ENCODE measurements at places on chromosomes 16 and 17.

GRCh38 chr16:88588754-88589153 lies 18.6 kb downstream of the ZC3H18 start:
- peak; percentile 73 for ATAC-seq

- no peak for ATAC-seq
These were observed 188.2 kb upstream of the HSBP1 start for GRCh38 chr16:83619381-83620150.

DNA sequence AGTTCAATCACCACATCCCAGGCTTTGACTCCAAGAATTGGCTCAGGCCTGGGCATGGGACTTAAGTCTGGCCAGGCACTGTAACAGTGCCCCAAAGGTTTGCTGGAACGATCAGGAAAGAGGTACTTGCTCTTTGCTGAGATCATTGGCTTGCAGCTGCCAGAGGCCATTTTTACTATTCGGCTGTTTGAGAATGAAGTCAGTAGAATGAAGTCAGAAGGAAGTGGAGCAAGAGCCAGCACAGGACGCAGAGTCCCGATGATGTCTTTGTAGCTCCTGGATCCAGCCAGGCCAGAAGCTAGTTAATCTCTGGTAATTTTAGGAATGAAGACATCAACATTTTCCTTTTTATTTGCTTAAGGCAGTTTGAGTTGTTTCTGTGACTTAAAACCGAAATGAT lies 195.5 kb downstream of the RAB11FIP4 start:
- ATAC-seq, result no peak

GRCh38 chr16:31861455-31861854 lies 12.2 kb upstream of the ZNF267 start:
- ATAC-seq, result peak; percentile 57

DNA sequence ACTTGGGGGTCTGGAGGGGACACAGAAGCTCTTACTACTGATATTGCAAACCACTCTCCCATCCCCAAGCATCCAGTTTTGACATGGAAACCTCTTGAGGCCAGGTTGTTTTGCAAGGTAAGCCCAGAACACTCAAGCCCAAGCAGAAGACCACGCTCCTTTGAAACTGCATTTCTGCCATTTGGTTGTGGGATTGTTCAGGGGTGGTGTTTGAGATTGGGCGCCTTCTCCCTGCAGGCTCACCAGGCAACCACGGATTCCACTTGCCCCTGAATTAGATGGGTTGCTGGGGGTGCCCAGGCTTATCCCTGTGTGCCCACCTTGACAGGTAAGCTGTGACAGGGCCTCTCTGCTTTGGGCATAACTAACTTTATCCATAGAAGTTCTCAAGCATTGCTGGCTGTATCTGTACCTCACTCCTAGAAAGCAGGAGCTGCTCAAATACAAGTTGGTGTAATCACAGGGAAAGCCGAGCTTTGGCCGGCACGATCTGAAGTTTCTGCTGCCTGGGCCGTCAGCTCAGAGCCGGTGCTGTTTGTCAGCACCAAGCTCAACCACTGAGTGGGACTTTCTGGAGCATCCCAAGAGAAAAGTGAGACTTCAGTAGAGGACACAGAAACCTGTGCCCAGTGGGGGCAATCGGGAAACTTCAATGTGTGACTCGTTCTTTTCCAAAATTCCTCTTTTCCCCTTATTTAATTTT lies 93.6 kb downstream of the CYLD start:
- ATAC-seq, result no peak

- peak; percentile 5 for ATAC-seq
These were observed 10.9 kb downstream of the COPZ2 start for GRCh38 chr17:48026502-48027321.

- no peak for ATAC-seq
These were observed 129.2 kb downstream of the CPPED1 start for GRCh38 chr16:12674524-12674923.

GRCh38 chr16:51326131-51326856 lies 175.2 kb upstream of the SALL1 start:
- no peak for ATAC-seq

- no peak for ATAC-seq
These were observed 1.4 kb downstream of the MPRIP start for GRCh38 chr17:17043461-17044271.

DNA sequence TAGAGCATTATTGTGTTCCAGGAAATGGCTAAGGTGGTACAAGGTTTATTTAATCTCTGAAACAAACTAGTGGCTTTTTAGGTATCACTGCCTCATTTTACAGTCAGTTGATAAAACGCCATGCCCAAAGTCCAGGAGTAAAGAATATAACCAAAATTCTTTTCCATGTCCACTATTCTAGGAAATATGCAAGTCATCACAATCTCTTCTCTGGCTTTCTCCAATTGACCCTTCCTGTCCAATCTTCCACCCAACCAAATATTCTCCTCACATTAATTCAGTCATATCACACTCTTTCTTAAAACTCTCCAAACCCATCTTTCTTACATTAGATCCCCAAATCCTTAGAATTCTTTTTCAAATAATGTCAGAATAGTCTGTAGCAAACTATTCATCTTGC lies 1110.0 kb upstream of the CDH8 start:
- no peak for ATAC-seq

- no peak for ATAC-seq
These were observed 111.7 kb upstream of the FOXF1 start for GRCh38 chr16:86398622-86399021.

DNA sequence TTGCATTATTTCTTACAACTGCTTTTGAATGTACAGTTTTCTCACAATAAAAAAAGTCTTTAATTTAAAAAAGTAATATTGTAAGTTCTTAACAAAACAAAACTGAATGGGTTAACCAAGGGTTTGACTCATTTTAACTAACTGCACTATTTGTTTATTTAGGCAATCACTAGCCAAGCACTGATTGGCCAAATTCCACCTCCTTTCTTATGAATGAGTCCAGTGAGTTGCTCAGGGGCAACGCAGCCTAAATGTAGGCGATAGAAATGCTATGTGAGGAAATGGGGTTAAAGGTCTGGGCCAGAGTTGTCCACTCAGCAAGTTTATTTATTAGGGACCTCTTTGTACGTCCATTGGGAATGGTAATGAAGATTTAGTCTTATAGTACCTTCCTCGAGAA lies 89.6 kb upstream of the MAF start:
- ATAC-seq, result no peak

GRCh38 chr16:79062821-79063220 lies 537.7 kb downstream of the MAF start:
- no peak for ATAC-seq

GRCh38 chr16:85168732-85169256 lies 56.5 kb upstream of the CIBAR2 start:
- ATAC-seq, result no peak

- no peak for ATAC-seq
These were observed 35.3 kb upstream of the HELZ start for GRCh38 chr17:67280279-67280678.

- ATAC-seq, result no peak
These were observed 248.2 kb upstream of the MAF start for GRCh38 chr16:79848719-79849118.

DNA sequence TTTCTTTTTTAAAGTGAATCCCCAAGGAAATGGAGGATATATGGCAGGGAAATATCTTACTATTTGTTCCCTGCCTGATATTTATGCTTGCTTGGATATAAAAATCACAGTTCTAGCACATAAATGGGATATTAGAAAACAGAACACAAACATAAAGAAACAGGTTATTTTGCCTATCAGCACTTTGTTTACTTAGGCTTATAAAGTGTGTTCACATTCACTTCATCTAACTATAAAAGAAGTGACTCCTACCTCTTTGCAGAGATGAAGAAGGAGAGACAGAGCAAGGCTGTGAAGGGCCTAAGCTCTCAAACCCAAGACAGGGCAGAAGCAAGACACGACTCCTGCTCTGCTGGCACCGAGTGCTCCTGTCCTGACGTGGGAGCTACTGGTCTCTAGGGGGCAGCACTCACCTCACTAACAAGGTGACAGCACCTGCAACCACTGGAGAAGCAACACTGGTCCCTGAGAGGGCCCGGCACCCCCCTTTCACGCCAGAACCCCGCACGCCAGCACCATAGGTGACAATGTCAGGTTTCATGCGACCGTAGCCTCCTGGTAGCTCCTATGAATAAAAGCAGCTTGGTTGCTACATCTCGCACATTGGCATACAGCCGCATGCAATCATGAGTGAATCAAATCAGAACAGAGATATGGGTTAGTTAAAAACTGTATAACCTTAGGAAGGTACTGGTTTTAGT lies 32.0 kb downstream of the MBTPS1 start:
- peak; percentile 83 for ATAC-seq

DNA sequence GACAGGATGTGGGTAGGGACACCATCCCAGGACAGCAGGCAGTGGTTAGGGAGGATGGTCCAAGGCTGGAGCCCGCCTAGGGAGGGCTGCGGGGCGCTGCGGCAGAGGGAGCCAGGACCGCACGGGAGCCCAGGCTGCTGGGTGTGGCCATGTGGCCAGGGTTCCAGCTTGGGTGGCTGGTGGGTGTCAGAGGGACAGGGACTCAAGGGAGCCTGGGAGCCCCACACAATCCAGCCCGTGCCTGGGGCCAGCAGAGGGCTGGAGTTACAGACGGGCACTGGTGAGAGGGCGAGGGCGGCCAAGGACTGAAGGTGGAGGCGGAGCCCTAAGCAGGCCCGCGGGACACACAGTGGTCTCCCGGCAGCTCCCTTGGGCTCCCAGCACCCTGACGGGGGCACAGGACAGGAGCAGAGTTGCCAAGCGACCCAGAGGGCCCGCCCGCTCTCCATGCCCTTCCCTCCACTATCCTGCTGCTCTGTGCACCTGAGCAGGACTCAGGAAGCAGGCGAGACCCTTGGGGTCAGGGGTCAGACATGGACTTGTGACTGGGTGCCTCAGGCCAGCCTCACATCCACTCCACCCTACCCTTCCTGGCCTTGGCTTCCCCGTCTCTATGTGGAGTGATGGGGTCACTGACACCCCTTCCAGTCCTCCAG lies 7.1 kb downstream of the MRPL28 start:
- no peak for ATAC-seq

GRCh38 chr17:58538811-58539409 lies 24.5 kb upstream of the MTMR4 start:
- no peak for ATAC-seq

DNA sequence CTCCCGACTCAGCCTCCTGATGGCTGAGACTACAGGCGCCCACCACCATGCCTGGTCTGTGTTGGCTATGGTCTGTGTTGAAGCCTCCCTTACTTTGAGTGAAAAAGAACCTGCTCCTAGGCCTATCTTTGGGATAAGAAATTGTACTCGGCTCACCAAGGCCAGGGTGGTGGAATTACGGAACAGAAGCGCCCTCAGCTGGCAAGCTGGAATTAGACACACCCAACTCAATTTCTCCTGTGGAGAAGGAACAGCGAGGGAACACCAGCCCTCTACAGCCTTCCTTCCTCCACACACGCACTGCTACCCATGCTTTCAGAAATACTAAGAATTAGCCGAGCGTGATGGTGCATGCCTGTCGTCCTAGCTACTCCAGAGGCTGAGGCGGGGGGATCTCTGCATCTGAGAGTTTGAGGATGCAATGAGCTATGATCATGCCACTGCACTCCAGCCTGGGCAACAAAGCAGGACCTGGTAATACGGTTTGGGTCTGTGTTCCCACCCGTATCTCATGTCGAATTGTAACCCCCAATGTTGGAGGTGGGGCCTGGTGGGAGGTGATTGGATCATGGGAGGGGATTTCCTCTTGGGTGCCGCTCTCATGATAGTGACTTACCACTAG lies 40.1 kb upstream of the RBBP6 start:
- no peak for ATAC-seq

DNA sequence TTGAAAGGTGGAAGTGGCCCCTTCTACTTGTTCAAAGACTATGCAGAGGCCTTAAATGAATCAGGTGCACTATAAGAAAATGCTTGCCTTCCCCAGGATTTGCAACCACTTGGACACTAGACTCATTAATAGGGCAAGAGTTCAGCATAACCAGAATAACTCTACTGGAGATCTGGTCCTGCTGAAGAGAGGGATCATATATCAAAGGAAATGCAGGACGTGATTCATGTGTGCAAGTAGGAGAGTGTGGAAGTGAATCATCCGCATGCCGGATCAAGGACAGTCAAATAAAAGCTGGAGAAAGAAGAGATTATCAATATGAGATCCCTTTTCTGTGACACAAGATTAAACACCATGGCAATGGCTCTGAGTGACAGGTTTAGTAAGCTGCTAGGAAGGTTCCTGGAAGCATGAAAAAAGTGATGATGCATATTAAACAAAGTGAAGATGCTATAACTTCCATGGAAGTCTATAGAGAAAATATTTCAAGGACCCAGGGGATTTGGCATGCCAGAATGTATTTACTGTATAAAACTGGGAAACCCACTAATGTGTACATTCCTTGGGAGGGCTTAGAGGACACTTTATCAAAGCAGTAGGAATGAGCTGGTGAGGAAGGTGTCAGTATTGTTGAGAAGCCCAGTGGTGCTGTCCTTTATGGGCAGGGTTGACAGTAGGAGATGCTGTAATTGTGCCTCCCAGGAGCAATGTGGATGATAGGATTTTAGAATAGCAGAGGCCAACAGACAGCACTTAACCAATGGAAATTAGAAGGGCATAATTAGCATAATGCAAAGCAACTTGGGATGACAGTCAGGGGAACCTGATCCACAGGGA lies 133.1 kb downstream of the ABCA8 start:
- ATAC-seq, result no peak

DNA sequence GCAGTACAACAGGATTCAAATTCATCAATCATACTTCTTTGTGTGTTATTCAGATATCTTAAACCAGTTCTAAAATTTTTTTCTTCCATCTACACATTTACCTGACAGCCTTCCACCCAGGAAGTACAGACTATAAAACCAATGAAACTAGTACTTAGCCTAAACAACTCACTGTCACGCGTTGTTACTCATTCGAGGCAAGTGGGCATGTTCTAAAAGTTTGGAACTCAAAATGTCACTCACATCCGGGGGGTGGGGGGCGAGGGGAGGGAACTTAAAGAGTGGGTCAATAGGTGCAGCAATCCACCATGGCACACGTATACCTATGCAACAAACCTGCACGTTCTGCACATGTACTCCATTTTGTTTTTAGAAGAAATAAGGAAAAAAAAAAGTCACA lies 90.4 kb upstream of the PLEKHM1 start:
- ATAC-seq, result no peak

- ATAC-seq, result no peak
These were observed at the start of gene MSLN for GRCh38 chr16:760545-761343. Gene MSLN, plus strand, starts transcription at chr16:760734. Its CDS starts 1,947 bp downstream, at chr16:762681.

- no peak for ATAC-seq
These were observed 4.4 kb downstream of the FOXF1 start for GRCh38 chr16:86514481-86515376.

- no peak for ATAC-seq
These were observed 117.3 kb upstream of the CORO6 start for GRCh38 chr17:29740017-29740416.
